ENCODE measurements at places on chromosomes 11 and 22. TPM values are rescaled to one million over a fixed set of nuclear protein-coding genes. Genes with fewer than 3 reads are reported as not detected.
A peak's percentile ranks its signal among the peaks of the same experiment; 100 is the strongest.

DNA sequence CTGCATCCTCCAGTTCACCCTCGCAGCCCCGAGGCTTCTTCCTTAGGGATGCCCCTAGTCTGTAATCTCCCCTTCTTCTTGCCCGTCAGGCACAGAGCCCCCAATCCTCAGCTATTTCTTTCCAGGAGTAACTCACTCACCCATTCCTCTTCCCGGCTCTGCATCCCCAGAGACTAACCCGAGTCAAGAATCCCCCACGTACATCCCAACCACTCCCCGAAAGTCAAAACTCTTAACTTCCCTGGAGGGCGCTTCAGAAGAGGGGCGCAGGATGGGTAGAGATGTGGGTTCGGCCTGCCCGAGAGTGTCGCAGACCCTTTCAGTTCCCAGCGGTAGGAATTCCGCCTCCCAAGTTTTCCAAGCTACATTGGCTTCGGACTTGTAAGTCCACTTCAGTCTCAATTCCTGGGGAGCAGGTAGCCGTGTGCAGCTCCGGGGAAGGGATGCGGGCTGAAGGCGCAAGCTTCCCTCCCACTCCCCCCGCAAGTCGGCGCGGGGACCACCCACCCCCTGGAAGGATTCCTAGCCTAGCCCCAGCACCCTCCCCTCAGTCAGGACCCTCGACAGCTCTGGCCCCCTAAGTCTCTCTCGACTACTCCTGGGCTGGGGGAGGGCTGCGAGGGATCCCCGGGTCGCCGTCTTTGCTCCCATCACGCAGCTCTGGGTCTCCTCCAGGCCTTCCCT lies 871 bp downstream of the BDNF start:
- H3K4me3 ChIP-seq: peak overlapping the region; percentile 17
- DNase-seq: no peak
- no peak overlapping the region for H3K27ac ChIP-seq
- H3K27me3 ChIP-seq: peaks cover 64% of the 10 kb centered on the region
- no peaks in the 10 kb centered on the region for H3K36me3 ChIP-seq

DNA sequence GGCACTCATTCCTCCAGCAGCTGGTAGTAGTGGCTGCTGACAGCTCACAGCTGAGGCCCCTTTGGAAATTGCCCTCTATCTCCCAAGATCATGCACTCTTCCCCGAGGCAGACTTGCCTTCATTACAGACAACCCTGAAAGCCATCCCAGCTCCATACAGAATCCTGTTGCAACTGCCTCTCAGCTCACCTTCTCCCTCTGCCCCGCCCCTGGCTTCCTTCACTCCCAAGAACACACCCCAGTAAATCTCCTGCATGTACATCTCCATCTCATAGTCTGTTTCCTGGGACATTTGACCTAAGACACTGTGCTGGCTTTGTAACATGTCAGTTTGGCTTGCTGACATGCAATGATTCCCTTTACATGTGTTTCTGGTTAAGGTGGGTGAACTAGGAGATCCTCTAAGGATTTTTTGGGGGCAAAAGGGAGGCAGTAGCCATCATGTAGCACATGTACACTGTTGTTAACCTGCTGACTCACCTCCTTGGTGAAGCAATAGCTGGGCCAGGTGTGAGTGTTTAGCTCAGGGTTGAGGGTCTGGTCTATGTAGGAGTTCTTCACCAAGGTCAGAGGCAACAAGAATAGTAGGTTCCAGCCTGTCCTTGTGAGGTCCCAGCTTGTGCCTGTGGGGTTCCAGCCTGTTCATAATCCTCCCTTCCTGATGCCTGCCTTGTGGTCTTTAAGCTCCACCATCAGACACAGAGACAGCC lies 179.6 kb downstream of the CSNK2A3 start:
- H3K4me3 ChIP-seq: no peak overlapping the region
- no peak for DNase-seq
- H3K36me3 ChIP-seq: no peaks in the 10 kb centered on the region
- H3K27ac ChIP-seq: no peak overlapping the region
- H3K27me3 ChIP-seq: no peaks in the 10 kb centered on the region

ARAP1 gene
- total RNA-seq: 69.9 TPM

DNAJB7 gene
- not detected for total RNA-seq

LSP1 gene
- total RNA-seq: 227 TPM

UCP2 gene
- total RNA-seq: 261 TPM

- no peak overlapping the region for H3K4me3 ChIP-seq
- no peak for DNase-seq
- no peak overlapping the region for H3K27ac ChIP-seq
- H3K36me3 ChIP-seq: no peaks in the 10 kb centered on the region
- peaks cover 22% of the 10 kb centered on the region for H3K4me1 ChIP-seq
Observed at GRCh38 chr11:105049481-105049880, 4.3 kb upstream of the CARD16 start.

RFPL3 gene
- not detected for total RNA-seq

- H3K36me3 ChIP-seq: no peaks in the 10 kb centered on the region
- H3K27me3 ChIP-seq: no peaks in the 10 kb centered on the region
- H3K4me3 ChIP-seq: no peak overlapping the region
- no peaks in the 10 kb centered on the region for H3K4me1 ChIP-seq
- H3K27ac ChIP-seq: no peak overlapping the region
- no peak for DNase-seq
Observed at GRCh38 chr22:17250380-17251082, 31.3 kb upstream of the ADA2 start.

GRCh38 chr11:125337836-125338834 lies 157.9 kb downstream of the FEZ1 start:
- no peaks in the 10 kb centered on the region for H3K4me1 ChIP-seq
- no peak overlapping the region for H3K27ac ChIP-seq
- no peaks in the 10 kb centered on the region for H3K36me3 ChIP-seq
- H3K4me3 ChIP-seq: no peak overlapping the region

DNA sequence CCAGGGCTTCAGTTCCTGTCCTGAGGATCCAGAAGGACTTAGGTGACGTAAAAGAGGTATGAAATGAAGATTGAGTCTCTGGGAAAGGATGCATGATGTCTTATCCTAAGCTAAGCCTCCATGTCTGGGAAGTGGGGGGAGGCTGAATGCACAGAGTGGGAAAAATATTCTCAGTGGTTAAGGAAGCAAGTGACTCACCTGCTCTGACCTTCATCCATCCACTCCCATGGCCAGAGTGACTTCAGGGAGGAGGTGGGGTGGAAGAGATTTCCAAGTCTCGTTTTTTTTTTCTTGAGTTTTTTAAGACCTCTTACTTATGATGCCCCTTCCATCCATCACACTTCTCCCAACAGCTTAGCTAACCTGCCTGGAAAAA lies 32.5 kb upstream of the POLD3 start:
- H3K4me1 ChIP-seq: no peaks in the 10 kb centered on the region
- H3K36me3 ChIP-seq: no peaks in the 10 kb centered on the region
- peaks cover 6% of the 10 kb centered on the region for H3K27me3 ChIP-seq
- no peak overlapping the region for H3K4me3 ChIP-seq
- no peak for DNase-seq

Data from activated CD4-positive, alpha-beta T cell treated with anti-CD3 and anti-CD28 coated beads for 36 hours (primary cell).